ENCODE measurements at places on chromosomes 1 and 21.
A peak's percentile ranks its signal among the peaks of the same experiment; 100 is the strongest.

- no peak for DNase-seq
Measured at GRCh38 chr1:17507915-17508314, 31.6 kb upstream of the ARHGEF10L start.

- no peak for DNase-seq
Measured at GRCh38 chr1:171248841-171249240, 547 bp downstream of the FMO1 start.

DNA sequence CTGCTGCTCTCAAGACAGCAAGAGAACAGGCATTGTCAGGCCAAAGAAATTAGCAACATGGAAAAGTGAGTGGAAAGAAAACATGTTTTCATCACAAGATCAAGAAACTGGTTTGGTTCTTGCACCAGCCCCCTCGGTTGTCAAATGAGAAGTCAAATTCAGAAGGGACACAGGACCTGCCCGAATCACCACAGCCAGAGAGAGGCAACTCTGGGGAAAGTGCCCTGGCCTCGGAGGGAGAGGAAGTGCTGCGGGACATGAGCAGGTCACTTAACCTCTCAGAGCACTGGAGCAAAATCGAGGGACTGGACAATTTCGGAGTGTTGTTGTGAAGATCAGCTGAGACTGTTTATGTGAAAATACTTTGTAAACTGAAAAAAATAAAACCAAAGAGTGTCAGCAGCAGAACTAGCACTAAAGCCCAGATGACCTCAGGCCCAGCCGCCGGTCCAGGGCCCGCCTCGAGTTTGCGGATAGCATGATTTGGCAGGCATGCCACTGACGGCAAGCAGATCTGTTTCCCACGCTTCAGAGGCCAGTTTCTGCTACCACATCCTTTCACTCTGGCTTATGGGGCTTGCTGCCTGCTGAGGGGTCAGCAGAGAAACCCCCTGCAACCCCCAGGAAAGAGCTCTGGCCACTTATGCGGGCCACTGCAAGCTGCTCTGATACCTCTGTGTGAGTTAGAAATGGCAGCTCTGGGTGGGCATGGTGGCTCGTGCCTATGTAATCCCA is 32.1 kb downstream of the CD247 start:
- DNase-seq = no peak

DNA sequence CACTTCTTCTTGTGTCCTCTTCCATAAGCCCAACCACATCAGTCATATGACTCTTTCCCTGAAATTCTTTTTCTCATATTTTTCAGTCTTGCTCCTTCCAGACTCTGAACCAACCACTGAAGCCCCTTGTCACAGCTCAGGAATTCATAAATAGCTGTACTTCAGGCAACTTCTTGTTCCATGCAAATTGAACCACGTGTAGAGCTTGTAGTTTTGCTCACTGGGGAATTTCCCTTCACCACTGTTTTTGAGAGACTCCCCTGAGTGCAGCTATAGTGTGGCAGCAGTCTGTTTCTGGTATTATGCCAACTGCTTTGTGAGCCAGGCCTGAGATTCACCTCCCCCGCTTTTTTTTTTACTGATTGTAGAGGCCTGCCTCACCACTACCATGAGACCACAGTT is 150.3 kb upstream of the SPAG17 start:
- DNase-seq = no peak

- no peak for DNase-seq
Measured at GRCh38 chr1:87888446-87888845, 559.8 kb downstream of the LMO4 start.

DNA sequence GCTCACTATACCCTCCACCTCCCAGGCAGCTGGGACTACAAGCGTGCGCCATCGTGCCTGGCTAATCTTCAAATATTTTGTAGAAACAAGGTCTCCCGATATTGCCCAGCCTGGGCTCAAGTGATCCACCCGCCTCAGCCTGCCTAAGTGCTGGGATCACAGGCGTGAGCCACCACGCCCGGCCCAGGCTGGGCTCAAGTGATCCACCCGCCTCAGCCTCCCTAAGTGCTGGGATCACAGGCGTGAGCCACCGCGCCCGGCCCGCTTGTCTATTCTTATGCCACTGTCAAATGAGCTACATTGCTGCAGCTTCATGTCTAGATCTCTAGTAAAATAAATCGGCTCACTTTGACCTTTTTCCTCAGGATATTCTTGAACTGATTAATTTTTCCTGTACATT is 107.7 kb upstream of the COL6A1 start:
- DNase-seq = no peak

- peak; percentile 83 for DNase-seq
Measured at GRCh38 chr1:208731981-208732821, 488.0 kb upstream of the PLXNA2 start.

GRCh38 chr1:39696448-39696847 is 5.2 kb upstream of the HPCAL4 start:
- no peak for DNase-seq

DNA sequence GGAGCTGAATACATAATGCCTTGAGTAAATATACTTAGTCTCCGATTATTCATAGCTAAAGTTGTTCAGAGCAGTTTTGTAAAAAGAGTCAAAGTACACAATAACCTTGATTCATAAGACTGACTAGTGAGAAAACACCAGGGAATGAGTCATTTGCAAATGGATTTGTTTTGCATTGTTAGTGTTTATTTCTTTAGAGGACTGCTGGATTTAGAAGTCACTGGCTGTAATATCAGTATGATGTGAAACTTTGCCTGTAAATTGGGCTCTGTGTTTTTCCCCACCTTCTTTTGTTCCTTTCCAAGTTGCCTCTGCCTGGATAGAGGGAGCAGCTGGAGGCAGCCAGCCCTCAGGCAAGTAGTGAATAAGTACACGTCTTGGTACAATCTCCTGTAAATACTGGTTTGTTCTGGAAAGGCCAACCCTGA is 474.7 kb downstream of the NUF2 start:
- peak; percentile 53 for DNase-seq

- no peak for DNase-seq
Measured at GRCh38 chr1:4214826-4215225, 314.8 kb upstream of the C1orf174 start.

GRCh38 chr1:48019714-48020315 is 22.6 kb upstream of the TRABD2B start:
- no peak for DNase-seq

- no peak for DNase-seq
Measured at GRCh38 chr1:36123356-36123755, 1.7 kb downstream of the COL8A2 start.

Data from NCI-H526 (cell line).